ENCODE measurements at places on chromosomes 2 and 18.

DNA sequence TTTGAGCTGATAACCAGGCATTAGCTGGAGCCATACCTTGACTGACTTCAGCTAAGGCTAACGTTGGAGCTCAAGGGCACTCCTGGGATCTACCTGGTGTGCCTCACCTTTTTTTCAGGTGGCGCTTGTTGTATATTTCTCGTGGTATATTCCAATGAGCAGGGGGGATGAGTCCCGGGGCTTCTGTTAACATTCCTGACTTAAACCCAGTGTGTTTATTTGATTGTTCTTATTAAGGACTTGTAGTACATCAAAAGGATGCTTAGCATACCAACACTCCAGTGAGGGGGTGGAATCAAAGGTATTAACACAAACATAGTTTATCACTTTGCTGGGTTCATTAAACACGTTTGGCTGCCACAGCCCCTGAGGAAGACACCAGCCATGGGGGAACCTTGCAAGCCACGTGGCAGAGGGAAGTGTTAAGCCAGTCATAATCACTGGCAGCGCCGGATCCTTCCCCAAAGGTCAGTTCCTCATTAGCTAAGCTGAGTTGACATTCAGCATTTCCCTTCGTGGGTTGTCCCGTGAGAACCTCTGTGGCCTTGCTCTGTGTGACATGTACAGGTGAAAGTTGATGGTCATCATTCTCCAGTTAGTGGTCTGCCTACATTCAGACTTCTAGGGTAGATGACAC lies 119.5 kb upstream of the MCFD2 start:
- DNase-seq, result peak; percentile 88

- peak; percentile 54 for DNase-seq
These were observed 219.3 kb upstream of the APCDD1 start for GRCh38 chr18:10234912-10235660.

DNA sequence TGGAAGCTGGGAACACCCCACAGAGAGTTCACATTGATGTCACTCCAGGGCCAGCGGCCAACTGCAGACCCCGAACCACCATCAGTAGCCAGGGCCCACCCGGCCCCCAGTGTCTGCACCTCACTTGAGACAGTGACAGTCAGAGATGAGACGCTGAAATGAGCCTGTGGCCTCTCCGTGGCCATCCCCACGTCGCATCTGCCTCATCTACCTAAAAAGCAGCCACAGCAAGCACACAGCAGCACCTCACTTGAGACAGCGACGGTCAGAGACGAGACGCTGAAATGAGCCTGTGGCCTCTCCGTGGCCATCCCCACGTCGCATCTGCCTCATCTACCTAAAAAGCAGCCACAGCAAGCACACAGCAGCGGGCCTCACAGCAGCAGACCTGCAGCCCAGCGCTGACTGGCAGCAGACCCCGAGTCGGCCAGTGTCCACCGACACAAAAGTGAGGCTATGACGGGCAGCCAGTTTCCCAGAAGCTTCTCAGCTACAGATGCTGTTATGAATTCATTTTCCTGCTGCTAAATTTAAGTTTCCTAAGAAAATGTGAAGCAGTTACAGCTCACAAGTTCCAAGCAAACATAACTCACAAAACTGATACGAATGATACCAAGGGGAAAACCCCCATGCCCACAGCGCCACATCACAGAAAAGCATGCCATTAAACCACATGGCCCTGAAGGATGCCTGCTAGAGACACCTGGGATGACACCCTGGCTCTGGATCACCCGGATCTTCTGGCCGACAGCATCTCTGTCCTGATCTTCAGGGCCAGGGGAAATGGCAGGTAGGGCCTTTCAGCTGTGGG lies 27.7 kb downstream of the SNORC start:
- no peak for DNase-seq

DNA sequence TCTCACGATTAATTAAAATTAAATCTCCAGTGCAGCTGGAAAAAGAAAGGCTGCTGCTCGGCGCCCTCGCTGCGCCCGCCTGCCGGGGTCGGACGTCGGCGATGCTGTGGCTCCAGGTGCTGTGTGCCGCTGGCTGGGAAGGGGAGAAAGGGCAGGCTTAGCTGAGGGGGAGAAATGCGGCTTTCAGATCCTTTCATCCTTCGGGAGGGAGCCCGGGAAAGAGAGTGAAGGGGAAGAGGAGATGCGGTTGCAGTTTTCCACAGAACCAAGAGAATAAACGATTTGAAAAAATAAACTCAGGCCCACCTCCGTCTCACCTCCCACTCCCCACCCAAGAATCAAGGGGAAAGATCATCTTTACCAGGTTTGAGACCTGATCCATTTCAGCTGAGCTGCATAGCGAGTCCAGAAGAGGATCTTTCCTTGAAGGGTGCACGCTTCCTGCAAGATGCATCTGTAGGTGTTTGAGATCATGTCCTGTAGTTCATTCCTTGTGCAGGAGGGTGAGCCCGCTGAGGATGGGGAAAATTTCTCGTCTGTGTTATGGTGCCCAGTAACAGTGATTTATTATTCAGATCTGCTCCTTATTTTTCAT lies 495 bp downstream of the TMEM169 start:
- DNase-seq, result no peak

GRCh38 chr18:46096651-46097300 lies 1.3 kb downstream of the ATP5F1A start:
- no peak for DNase-seq

Data from suppressor macrophage treated with lipopolysaccharide for 4 hours (primary cell).